ENCODE measurements at places on chromosomes 12 and 14.

DNA sequence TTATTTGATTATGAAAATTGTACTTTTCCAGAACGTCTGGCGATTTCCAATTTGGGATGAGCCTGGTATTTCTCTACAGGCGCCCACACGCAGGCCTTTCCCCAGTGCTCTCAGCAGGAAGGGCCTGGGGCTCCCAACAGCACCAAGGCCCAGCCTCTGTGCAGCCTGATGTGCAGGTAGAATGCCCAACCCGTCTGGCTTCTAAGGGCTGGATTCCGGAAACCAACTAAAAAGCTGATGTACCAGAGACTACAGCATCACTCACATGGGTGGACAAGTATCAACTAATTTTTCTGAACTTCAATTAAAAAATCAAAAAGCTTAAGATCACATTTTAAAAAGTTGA is 25.8 kb downstream of the CDC42BPB start:
- no peak for DNase-seq

DNA sequence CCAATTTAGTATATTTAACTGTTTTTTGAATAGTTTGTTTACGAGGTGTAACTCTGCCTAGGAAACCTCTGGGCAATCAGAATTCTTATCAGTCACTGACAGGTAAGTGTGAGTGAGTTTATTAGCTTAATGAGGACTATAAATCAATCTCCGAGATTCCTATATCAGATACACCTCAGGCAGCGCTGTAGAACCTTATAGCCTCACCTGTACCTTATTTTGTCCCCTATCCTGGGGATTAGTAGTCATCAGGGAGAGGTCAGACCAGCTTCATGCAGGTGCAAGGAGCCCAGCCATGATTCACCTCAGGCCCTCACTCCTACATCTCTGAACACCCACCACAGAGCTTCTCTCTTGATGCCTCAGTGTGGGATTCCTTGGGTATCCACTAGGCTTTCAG is 256.0 kb downstream of the KTN1 start:
- no peak for DNase-seq

DNA sequence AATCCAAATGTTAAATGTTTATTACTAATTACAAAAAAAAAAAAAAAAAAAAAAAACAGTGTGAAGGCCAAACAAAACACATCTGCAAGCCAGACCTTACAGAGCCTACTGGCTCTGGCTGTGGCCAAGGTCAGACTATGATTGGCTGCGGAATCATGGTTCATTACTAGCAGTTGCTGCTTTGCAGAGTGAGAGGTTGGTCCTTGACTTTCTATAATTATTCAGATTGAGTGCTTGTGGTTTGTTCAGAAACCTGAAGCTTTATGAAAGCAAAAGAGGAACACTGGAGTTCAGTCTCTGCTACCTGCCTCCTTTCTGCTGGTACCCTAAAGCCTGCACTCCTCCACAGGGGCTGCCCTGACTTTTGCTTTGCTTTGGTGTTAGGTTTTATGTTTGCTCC is 550.9 kb downstream of the BCL11B start:
- DNase-seq: no peak

DNA sequence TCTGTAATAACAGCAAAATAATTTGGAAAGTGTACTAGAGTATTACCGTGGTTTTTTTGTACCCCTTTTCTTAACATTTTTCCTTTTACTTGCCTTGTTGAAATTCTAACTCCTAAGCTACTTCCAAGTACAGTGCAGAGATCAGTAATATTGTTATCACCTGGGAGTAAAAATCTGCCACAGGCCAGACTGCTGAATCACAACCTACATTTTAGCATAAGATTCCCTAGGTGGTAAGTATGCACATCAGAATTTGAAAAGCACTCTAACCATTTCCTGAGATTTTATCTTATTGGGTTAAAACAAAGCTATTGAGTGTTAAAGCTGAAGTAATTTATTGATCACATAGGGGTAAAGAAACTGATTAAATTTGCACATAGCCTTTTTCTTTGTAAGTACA is 55.2 kb upstream of the KCNH3 start:
- no peak for DNase-seq

GRCh38 chr14:31280871-31281220 is 73.3 kb upstream of the HECTD1 start:
- DNase-seq: no peak

GRCh38 chr12:69243099-69244084 is 4.0 kb downstream of the CPSF6 start:
- no peak for DNase-seq

DNA sequence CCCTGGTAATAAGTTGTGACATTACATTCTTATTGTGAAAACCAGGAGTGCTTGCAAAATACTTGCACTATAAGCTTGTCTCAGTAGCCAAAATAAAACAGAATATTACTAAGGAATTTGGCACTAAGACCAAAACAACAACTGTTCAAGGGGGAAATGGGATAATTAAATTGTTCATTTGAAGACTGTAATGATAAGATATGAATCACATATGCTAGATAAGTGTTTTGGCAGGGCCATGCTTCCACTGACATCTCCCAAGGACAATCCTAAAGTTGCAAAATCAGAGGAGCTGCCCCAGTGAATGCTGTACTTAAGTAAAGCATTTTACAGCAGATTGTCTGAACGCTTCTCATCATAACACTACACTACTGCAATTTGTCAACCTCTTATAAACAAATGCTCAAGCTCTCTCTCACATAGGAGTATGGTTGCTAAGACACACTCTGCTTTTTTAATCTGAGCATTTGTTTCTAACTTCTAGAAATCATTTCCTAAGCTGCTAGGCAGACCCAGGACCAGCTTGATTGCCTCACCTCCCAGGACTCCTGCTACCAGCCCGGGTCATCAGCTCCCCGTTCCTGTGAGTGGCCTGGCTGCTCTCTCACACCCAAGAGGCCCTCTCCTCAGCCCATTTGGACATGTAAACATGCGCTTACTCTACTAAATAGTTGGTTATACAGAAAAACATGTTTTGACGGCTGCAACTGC is 191.5 kb downstream of the PAX9 start:
- no peak for DNase-seq

- no peak for DNase-seq
Measured at GRCh38 chr12:52877242-52877641, 27.6 kb downstream of the KRT8 start.

GRCh38 chr12:67457778-67458665 is 188.9 kb downstream of the CAND1 start:
- DNase-seq: no peak

- DNase-seq: no peak
Measured at GRCh38 chr14:56715938-56716337, 94.3 kb downstream of the OTX2 start.

- no peak for DNase-seq
Measured at GRCh38 chr12:119989361-119989730, 310 bp downstream of the BICDL1 start.

DNA sequence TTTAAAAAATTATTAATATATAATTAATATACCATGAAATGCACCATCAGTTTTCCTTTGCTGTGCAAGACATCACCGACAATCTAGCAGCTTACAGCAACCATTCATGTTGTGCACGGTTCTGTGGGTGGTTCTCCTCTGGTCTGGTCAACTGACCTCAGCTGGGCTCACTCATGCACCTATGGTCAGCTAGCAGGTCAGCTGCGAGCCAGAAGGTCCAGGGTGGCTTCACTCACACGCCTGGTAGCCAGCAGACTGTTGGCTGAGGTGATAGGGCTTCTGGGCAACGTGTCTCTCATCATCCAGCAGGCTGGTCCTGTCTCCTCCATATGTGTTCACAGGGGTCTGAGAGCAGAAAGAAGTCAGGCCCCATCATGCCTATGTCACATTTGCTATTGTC is 210.4 kb downstream of the KIF26A start:
- DNase-seq: no peak

DNA sequence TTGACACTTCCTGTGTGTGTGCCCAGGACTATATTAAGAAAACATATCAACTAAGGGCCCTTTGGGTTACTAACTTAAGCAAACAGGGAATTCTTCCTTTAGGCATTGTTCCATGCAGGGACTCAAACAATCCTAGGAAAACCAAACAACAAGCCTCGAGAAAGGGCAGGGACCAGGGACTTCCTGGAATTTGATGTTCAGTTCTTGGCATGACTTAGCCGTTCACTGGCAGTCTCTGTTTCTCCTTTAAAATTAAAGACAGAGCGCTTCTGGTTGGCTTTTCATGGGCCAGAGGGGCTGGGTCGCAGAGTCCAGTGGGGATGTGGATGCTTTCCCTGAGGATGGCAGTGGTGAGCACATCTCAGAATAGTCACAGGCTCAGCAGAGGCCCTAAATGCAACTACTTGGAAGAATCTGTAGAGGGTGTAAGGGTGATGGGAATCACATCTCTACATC is 35.2 kb downstream of the RNFT2 start:
- DNase-seq: no peak

DNA sequence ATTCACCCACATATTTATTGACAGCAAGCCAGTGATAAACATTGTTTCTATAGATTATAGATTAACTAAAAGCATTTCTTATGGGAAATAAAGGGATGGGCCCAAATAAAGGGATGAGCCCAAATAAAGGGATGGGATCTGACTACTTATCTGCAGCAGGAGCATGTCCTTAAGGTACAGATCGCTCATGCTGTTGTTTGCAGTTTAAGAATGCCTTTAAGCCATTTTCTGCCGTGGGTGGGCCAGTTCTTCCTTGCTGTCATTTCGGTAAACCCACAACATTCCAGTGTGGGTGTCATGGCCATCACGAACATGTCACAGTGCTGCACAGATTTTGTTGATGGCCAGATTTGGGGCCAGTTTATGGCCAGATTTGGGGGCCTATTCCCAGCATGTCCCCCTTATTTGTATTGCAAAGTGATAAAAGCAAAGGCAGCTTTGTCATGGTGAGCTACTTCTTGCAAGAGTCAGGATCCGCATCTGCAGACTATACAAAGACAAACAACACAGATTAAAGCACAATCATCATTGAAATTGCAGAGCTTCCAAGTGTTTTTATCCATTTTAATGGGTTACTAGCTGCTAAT is 700.7 kb downstream of the LRFN5 start:
- DNase-seq: no peak

DNA sequence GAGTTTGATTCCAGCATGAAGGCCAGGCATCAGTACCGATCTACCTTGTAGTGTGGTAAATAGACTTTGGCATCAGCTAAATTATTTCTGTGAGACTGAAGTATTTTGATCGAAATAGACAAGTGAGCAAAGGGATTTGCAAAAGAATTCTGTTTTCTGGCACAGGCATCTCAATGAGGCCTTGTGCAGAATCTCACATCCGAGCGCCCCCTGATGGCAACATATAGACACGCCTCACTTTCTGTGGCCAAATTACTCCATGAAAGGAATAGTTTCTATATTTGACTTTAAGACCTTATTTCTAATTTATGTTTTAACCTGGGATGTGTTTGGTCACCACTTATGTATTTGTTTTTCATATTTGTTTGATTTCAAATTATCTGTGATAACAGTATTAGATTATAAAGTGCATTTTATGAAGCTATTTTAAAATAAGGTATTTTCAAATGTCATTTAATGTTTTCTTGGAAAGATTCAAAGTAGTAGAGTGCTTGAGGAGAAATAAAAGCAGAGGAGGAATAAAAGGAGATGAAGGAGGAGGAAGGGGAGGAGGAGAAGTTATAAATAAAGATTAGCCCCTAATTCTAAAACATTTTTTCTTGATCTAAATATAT is 731.9 kb downstream of the NRXN3 start:
- no peak for DNase-seq

- no peak for DNase-seq
Measured at GRCh38 chr12:100058482-100059029, 73.8 kb upstream of the ANKS1B start.

GRCh38 chr12:100827901-100828520 is 33.4 kb downstream of the ANO4 start:
- DNase-seq: no peak

DNA sequence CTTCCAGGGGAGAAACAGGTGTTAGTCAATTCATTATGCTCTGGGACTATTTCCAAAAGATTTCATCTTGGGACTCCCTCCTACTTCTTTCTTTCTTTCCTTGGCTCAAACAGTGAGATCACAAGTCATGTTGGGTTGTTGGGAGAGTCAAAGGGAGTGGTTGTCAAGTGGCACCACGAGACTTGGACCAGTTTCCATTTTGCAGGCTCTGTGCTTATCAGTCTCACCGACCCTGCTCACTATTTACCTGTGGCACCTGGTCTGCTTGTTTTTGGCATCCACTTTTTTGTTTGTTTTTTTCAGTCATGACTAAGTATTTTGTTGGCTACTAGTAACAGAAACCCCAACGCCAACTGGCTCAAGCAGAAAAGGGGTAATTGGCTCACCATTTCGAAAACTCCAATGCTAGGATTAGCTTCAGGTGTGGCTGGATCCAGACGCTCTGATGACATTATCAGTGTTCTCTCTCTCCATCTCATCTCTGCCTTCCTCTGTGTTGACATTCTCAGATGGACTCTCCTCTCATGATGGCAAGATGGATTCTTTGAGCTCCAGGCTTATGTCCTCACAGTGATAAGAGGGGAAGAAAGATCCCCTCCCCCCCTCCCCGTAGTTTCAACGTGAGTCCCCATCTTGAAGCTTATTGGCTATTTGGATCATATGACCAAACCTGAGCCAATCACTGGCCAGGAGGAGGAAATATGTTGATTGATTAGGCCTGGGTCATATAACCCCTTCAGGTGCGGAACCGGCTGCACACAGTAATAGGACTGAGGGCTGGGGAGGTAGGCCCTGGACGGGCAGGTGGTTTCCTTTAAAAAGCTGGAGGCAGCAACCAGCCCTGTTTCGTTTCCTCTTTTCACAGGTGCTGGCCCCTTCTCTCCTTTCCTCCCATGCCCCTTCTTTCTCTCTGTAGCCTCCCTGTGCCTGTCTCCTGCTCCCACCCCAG is 84.2 kb downstream of the AACS start:
- DNase-seq: no peak

DNA sequence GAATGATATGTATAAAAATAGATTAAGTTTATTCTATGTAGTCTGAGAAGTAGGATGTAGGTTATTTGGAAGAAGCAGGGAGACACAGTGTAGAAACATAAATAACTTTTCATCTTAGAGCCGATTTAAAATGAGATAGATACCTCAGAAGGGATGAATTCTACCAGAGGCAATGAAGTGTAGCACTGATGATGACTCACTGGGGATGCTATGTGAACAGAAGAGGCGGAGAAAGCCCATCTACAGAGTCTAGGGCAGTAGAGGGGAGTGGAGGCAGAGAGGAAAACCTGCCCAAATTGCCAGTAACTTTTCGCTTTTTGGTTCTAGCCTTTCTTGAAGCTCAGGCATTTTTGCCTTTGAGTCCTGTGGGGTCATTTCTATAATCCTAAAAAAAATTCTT is 451.8 kb downstream of the ATP23 start:
- no peak for DNase-seq

DNA sequence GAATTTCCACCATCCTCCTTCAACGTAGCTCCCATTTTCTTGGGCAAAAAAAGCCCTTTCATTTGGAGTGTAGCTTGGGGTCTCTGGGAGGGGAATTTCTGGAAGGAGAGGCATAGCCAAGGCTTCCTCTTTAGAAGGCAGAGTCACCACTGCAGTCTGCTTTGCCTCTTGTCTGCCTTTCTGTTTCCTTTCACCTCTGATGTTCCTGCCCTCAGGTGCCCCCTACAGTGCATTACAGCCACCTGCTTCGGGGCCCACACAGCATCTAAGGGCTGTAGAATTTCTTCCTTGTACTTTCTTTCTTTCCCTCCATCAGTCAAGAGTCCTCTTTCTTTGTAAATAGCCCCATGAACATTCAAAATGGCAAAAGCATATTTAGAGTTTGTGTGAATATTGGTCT is 1313.9 kb downstream of the TMEM121 start:
- DNase-seq: no peak

GRCh38 chr14:64038841-64039542 is 186.2 kb downstream of the SYNE2 start:
- no peak for DNase-seq

All from stimulated activated CD4-positive, alpha-beta T cell treated with anti-CD3 and anti-CD28 coated beads, TNF-alpha, amount 100 ng/mL, for 1 hour (primary cell).